ENCODE measurements at places on chromosomes 12 and 14.

- DNase-seq, result no peak
These were observed 40.9 kb upstream of the VASH1 start for GRCh38 chr14:76720382-76720813.

DNA sequence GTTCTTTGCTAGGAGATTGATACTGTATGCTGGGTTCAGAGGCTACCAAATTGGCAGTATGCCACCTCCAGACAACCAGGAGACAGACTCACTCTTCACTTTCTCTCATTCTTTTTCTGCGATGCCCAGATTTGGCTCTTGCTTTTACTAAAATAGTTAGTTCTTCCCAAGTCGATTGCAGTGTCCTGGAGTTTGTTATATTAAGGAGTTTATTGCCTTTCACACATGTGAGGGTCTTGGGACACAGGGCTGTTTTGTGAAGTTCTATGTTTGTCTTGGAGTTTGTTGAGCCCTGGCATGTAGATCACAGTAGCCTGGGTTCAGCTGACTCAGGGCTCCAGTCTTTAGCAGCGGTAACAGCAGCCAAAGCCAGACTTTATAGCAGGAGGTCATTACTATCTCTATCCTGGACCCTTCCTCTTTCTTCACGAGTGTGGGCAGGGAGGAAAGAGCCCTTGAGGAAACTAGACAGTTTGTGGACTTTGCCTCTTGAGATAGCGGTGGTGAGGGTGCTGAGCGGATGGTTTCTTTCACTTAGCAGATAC lies 1.6 kb downstream of the MLEC start:
- DNase-seq, result no peak

- no peak for DNase-seq
These were observed 7.6 kb downstream of the MDM1 start for GRCh38 chr12:68324531-68324930.

DNA sequence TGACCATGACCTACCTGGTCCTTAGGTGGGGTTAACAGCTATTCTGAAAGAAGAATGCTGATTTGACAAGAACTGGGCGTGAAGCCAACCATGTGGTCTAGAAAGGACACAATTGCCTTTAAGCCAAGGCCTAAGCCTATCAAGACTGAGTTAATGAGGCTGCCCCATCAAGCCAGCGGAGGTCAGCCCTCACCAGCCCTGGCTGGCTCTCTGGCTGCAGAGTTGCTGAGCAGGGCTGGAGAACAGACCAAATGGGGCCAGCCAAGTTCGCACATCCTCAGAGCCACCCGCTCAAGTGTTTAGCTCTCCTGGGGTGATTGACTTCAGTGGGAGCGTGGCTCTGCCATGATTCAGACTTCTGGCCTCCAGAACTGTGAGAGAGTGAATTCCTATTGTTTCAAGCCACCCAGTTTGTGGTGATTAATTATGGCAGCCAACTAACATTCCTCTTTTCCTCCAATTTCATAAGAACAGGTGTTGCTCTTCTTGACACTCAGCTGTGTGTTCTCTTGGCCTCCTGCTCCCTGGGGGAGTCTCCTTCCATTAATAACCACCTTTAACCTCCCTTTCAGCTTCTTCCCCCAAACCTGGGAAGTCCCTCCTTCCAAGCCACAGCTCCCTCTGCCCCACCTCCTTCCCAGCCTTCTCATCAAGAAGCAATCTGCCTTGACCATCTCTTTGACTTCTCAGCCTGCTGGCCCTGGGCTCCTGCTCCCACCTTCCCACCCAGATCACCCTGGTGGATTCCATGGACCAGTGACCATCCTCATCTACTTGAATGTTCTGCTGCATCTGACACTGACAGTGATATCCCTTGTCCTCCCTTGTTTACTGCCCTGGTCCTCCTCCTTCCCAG lies 5.3 kb upstream of the SERPINA5 start:
- no peak for DNase-seq

- no peak for DNase-seq
These were observed 60.4 kb downstream of the MAP4K5 start for GRCh38 chr14:50471838-50472465.

- DNase-seq, result no peak
These were observed 59.1 kb downstream of the FBXW8 start for GRCh38 chr12:116969615-116970585.

- peak; percentile 15 for DNase-seq
These were observed at the start of gene RBMS2 for GRCh38 chr12:56521590-56522371. Gene RBMS2 (plus strand): TSS chr12:56521820. CDS start chr12:56522024, 204 bp downstream.

All from NCI-H526 (cell line).